ENCODE measurements at places on chromosomes 3 and 15.
A peak's percentile ranks its signal among the peaks of the same experiment; 100 is the strongest.

- no peak for DNase-seq
Observed at GRCh38 chr3:70064194-70064779, 64.8 kb downstream of the SAMMSON start.

DNA sequence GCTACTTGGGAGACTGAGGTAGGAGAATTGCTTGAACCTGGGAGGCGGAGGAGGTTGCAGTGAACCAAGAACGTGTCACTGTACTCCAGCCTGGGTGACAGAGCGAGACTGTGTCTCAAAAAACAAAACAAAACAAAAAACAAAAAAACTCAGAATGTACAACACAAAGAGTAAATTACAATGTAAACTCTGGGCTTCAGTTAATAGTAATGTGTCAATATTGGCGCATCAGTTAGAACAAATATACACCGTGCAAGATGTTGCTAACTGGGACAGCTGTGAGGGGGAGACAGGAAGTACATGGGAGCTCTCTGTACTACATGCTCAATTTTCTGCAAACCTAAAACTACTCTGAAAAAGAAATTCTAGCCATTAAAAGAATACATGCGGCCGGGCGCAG is 23.5 kb upstream of the TRPM1 start:
- DNase-seq: no peak

DNA sequence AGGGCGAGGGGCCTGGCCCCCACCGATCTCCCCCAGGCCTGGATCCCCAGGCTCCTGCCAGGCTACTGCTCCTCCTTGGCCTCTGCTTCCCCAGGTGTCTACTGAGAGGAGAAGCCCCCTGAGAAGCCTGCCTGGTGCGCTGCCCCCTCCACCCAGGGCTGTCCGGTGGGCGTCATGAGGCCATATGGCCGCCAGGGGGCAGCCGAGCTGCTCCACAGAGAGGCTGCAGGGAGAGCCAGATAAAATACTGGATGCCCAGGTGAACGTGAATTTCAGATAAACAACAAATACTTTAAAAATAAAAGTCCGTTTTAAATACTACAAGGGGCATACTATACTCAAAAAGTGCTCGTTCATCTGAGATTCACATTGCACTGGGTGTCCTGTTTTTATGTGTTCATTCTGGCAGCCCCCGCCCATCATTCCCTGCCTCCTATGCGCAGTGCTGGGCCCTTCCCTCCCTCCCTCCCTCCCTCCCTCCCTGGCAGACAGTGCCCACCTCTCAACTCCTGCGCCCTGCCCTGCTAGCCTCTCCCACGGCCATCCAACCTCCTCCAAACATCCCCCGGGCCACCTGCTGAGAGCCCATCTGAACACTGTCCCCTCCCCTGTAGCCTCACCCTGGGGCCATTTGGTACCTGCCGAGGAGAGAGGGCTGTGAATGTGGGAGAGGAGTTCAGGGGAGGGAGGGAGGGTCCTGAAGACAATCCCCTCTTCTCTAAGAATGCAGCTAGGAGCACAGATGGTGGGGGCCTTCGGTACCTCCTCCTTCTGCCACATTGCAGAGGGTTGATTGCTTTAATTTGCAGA is 29.6 kb downstream of the PSTPIP1 start:
- peak; percentile 86 for DNase-seq

- DNase-seq: peak; percentile 48
Observed at GRCh38 chr15:43769584-43770228, 7.1 kb downstream of the ELL3 start.

DNA sequence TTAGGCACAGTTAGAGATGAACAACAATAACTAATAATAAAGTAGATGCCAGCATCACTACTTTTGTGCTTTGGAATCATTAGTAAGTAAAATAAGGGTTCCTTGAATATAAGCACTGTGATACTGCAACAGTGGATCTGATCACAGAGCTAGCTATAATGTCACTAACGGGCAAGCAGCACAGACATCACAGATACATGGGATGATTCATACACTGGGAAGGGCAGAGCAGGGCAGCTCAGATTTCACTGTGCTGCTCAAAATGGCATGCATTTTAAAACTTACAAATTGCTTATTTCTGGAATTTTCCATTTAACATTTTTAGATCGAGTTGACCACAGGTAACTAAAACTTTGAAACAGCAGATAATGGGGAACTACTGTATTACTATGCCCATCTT is 476.6 kb downstream of the FHIT start:
- DNase-seq: no peak

Data from pancreas (tissue), 10 donors.